ENCODE measurements at places on chromosomes 1 and 21.

DNA sequence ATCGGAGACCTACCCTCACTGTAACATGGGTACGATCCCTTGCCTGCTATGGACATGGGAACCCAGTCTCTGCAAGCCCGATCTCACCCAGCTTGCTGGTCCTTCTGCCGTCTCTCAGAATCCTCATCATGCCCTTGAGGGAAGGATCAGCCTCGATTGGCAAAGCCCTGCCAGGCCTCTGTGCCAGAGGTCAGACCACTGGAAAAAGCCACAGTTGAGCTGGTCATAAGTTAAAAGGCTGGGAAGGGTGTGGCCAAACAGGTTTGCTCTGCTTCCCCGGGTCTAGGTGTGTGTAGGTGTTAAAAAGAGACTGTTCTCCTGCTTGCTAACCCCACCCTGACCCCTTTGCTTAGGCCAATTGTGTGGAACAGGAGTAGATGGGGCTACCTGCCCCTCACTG is 19.5 kb upstream of the PADI3 start:
- DNase-seq, result no peak

DNA sequence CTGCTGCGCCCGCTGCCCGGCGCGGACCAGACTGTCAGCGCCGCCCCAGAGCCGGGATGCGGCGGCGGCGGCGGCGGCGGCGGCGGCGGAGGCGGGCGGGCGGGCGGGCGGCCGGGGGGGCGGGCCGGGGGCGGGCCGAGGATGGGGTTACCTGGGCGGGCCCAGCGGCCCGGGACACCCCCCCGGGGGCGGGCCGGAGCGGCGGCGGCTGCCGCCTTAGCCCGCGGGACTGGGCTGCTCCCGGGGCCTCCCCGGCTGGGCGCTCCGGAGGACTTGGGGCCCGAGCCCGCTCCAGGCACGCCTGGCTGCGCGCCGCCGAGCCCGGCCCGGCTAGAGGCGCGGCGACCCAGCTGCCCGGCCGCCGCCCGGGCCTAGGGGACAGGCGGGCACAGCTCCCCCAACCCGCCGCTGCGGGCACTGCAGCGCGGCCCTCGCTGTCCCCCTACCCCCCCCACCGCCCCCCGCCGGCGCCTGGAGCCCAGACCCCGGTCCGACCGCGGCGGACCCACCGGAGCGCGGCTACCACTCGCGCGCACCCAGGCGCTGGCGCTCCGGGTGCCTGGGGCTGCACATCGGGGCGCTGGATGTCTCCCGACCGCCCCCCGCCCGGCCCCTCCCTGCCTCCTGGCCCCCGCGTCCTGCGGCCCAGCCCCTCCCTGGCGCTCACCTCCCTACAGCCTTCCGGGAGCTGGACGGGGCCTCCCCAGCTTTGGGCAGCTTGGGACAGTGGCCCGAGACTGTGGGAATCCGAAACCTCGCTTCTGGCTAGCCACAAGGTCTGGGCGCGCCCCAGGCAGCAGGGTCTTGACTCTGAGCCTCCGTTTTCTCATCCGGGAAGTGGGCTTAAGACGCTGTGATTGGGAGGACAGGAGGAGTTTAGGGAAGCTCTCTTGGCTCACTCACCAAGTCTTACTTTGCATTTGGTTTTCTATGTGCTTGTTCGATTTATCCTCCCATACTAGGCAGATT is at the start of gene WNT4:
WNT4 (minus strand) TSS at position 33 of the 969 bp plus-strand sequence. CDS start 175 bp downstream, outside the sequence.
- DNase-seq, result no peak

DNA sequence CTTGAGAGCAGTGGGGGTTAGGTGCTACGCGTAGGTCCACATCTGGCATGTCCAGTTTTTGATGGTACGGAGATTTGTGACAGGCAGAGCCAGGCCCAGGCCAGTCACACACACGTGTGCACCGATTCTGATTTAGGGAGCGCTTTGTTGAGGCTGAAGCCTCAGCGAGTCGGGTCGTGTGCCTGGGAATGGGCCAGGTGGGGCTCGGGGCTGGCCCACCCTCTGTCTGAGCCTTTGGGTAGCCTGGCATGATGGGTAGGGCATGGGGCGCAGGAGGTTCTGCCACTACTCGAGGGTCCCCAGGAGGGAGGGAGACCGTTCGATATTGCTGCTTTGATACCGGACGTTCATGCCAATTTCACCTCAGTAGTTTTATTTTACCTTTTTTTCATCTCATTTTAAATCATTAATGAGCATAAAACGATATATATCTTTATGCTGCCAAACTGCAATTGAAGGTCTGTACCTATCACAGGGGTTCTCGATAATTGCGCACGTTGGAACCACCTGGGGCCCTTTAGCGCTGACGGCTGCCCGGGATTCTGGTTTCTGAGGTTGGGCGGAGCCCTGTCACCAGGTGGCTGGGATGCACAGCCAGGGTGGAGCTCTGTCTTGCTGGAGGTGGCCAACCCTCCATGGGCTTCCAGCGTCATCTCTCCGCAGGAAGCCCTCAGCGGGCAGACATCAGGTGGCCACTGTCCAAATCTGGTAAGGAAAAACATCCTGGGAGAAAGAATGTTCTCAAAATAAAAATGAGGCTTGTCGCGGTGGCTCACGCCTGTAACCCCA is 71.9 kb downstream of the SCCPDH start:
- no peak for DNase-seq

- DNase-seq, result no peak
Measured at GRCh38 chr1:182261655-182262054, 129.9 kb downstream of the GLUL start.

DNA sequence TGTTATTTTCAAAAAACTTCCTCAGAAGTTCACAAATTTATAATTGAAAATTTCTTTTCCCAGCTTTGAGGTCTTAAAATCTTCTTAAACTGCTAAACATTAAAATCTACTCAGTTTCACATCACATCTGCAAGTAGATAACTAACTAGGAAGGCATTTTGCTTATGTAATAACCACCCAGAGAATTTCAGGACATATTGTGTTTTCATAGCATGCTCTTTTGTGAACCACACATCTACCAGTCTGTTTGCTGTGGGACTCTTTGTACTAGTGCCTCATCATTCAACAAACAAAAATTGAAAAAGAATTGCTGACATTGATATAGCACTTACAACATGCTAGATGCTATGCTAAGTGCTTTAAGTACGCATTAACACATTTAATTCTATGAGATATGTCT is 31.6 kb upstream of the C1orf146 start:
- no peak for DNase-seq

GRCh38 chr1:8600336-8600735 is 217.1 kb downstream of the RERE start:
- DNase-seq, result no peak

- no peak for DNase-seq
Measured at GRCh38 chr1:198153804-198154203, 3.0 kb upstream of the NEK7 start.

DNA sequence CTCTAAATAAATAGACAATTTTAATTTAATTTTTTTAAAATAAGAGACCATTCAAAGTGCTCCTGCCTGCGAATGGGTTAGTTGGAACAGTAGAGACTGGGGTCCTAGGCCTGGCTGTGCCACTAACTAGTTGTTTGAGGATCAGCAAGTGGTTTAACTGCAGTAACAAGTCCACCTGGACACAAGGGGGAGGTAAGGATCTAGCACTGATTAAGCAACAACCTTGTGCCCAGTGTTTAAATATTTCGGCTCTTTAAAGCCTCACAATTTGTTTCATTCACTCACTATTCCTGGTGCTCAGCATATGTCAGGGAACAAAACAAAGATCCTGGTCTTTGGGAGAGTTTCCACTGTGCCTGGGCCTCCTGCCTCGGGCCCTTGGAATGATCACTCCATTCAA is 1.6 kb upstream of the AGT start:
- DNase-seq, result no peak

DNA sequence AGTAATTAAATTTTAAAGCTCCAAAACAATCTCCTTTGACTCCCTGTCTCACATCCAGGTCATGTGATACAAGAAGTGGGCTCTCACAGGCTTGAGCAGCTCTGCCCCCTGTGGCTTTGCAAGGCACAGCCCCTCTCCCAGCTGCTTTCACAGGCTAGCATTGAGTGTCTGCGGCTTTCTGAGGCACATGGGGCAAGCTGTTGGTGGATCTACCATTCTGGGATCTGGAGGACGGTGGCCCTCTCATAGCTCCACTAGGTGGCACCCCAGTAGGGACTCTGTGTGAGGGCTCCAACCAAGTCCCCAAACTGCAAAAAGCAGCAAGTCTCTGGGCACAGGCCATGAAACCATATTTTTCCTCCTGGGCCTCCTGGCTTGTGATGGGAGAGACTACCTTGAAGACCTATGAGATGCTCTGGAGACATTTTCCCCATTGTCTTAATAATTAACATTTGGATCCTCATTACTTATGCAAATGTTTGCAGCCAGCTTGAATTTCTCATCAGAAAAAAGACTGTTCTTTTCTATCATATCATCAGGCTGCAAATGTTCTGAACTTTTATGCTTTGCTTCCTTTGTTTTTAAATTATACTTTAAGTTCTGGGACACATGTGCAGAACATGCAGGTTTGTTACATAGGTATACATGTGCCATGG is 554.1 kb upstream of the OLFM3 start:
- no peak for DNase-seq

DNA sequence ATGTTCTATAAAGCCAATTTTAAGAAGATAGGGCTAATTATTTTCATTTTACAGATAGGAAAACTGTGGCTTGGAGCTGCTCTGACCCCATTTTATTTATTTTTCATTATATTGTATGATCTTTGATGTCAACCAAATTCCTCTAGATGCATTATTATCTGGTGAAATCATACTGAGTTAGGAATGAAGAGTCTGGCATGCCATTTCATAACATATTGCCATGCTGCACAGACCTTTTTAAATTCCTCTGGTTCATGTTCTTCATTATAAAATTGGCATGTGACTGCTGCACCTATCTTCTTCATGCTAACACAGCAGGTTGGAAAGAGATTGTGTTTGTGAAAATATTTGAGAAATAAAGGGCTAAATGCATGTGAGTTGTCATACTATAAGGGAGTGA is 12.7 kb downstream of the PRRX1 start:
- no peak for DNase-seq

DNA sequence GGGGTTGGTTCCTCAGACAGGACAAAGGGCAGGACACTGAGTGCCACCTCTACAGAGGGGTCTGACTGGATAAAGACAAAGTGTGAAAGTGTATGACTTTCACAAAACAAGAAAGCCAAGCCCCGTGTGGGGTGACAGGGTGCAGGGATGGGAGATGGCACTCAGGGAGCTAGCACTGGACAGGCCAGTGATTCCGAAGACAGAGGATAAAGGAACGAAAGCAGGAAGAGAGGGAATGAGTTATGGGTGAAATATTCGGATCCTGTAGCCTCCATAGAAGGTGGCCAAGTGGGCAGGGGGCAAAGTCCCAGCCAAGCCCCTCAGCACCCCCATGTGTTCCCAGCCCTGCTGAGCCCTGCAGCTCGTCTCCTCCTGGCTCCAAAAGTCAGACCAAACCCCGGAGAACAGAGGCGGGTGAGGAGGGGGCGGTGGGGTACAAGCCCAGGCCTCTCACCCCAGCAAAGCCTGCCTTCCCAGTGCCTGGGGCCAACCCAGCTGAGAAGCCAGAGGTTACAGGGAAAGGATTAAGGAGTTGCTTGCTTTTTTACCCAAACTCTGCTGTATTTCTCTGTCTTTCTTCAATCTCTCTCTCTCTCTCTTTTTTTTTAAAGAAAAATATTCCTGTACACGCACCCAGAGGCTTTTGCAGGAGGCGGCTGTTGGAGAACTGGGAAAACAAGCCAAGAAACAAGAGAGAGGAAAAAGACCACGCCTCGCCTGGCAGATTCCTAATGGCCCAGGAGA is 14.0 kb upstream of the WASF2 start:
- DNase-seq, result no peak

DNA sequence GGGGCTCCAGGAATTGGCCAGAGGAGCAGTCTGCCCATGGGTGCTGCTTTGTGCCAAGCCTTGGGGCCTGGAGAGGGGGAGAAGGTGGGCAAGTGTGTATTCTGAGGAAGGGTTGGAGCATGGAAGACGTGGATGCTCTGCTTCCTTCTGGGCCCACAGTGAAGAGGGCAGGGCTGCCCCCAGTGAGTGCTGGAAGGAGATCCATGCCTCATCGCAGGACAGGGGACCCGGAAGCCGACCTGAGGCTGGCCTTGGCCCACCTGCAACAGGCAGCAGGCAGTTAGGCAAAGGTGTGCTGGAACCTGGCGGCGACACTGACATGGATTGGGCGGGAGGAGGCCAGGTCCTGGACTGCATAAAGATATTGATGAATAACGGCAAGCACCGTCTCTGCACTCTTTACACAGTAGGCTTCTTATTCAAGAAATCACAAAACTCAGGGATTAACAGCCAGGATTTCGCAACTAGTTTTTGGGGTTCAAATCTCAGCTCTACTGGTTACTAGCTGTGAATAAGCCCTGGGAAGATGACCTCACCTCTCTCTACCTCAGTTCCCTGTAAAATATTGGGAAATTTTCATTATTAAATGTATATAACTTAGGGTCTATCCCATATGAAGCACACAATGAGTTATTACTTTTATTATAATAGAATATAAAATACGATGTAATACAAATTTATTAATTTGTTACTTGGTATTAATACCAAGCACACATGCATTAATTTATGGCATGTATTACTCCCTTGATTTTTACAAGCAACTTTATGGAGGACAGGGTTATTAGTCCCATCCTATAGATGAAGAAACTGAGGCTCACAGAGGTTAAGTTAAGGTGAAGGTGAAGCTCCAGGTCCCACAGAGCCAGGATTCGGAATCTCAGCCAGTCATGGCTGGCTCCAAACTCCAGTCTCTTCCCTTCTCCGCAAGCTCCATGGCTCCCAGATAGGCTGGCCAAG is 62.3 kb downstream of the DHRS3 start:
- DNase-seq, result no peak

GRCh38 chr1:23282957-23283356 is 61.1 kb downstream of the HNRNPR start:
- no peak for DNase-seq

DNA sequence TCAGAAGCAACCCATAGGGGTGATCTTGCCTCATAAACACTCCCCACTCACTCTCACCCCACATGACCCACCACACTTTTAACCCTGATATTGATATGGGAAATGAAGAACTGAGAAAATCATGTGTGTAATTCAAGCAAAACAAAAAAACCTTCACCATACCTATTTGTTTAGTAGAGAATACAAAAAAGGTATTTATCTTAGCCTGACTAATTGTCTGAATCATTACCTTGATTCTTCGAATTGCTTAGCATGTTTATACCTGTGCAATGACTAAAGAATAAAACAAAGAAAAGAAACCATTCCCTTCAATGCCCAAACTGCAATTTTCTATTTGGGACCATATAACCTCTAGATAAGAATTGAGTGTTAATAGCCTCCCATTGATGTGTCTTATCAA is 1.8 kb downstream of the CLDN17 start:
- no peak for DNase-seq

GRCh38 chr1:1779691-1780597 is 1.7 kb upstream of the NADK start:
- peak; percentile 66 for DNase-seq

GRCh38 chr1:177020851-177021589 is 143.5 kb downstream of the ASTN1 start:
- no peak for DNase-seq

GRCh38 chr1:206842854-206843253 is 22.6 kb upstream of the IL20 start:
- no peak for DNase-seq
